ENCODE measurements at places on chromosomes 3 and 15. TPM values are rescaled to one million over a fixed set of nuclear protein-coding genes. Genes with fewer than 3 reads are reported as not detected.

Gene NTRK3
- 0.09 TPM for total RNA-seq

Gene GPR156
- 0.34 TPM for total RNA-seq

Gene ROPN1B
- total RNA-seq = not detected

Gene CHRM5
- total RNA-seq = not detected

Gene GASK1A
- not detected for total RNA-seq

Gene SIDT1
- not detected for total RNA-seq

Gene TIPIN
- 47.7 TPM for total RNA-seq

- peak overlapping the region; percentile 33 for H3K27ac ChIP-seq
- DNase-seq = peak; percentile 78
- H3K4me1 ChIP-seq = peaks cover 46% of the 10 kb centered on the region
- no peaks in the 10 kb centered on the region for H3K27me3 ChIP-seq
- no peaks in the 10 kb centered on the region for H3K36me3 ChIP-seq
These were observed 2.2 kb downstream of the STRA6 start for GRCh38 chr15:74200412-74200815.

DNA sequence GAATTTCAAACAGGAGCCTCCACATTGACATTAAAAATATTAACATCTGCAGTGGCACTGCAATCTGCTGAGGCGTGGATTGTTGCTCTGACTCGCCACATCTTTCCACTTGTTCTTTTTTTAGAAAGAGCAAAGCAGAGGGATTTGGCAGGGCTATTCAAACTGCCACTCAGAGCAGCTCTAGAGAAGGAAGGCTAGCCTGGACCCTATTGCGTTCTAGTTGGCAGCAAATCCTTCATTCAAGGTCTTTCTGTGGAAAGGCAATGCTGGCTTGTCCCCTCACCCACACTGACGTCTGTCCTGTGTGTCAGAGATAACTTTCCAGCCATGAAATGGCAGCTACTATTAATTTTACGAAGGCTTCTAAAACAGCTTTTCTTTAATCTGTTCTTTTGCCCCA, 483.2 kb upstream of the SGO1 start:
- H3K4me1 ChIP-seq = no peaks in the 10 kb centered on the region
- no peaks in the 10 kb centered on the region for H3K27me3 ChIP-seq
- no peaks in the 10 kb centered on the region for H3K36me3 ChIP-seq
- H3K4me3 ChIP-seq = no peak overlapping the region
- H3K27ac ChIP-seq = no peak overlapping the region

- H3K27me3 ChIP-seq = no peaks in the 10 kb centered on the region
- H3K27ac ChIP-seq = no peak overlapping the region
- no peaks in the 10 kb centered on the region for H3K4me1 ChIP-seq
These were observed 12.9 kb downstream of the OCA2 start for GRCh38 chr15:28086175-28086703.

DNA sequence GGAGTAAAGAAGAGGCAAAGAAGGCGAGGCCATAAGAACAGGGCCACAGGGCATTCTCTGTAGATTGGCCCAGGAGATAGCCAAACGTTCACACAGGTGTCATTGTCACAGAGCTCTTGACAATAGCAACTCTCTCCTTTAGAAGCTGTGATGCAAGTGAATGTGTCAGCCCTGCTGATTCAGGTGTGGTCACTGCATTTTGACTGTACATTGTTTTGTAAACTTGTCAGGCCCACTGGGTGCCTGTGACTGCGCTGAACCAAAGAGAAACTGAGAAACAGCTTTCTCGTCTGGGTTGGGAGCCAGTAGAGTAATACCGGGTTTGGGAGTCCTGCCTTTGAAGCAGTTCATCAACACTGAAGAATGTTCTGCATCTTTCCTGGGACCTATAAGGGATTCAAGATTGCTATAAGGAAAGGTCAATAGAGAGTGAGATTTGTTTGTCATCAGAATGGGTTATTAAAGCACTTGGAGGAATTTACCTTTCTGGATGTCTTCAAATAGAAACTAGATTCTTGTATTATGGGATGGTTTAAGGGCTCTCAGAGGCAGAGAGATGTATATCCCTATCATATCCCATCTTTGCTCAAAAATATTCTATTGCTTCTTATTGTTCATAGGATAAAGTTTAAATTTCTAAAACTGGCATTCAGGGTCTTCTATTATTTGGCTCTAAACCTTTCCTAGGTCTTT, 45.4 kb downstream of the TMEM45A start:
- no peak for DNase-seq
- peaks cover 9% of the 10 kb centered on the region for H3K4me1 ChIP-seq
- no peak overlapping the region for H3K27ac ChIP-seq
- H3K36me3 ChIP-seq = no peaks in the 10 kb centered on the region
- H3K27me3 ChIP-seq = no peaks in the 10 kb centered on the region

GRCh38 chr15:75023872-75024636, 664 bp downstream of the PPCDC start:
- peaks cover under 1% of the 10 kb centered on the region for H3K4me1 ChIP-seq
- peak overlapping the region; percentile 78 for H3K4me3 ChIP-seq
- no peak for DNase-seq
- peaks cover 7% of the 10 kb centered on the region for H3K36me3 ChIP-seq
- no peaks in the 10 kb centered on the region for H3K27me3 ChIP-seq

GRCh38 chr3:52228266-52228665, 2.8 kb upstream of the TLR9 start:
- H3K27me3 ChIP-seq = no peaks in the 10 kb centered on the region
- H3K4me3 ChIP-seq = no peak overlapping the region
- no peak for DNase-seq
- peaks cover 41% of the 10 kb centered on the region for H3K36me3 ChIP-seq
- H3K4me1 ChIP-seq = no peaks in the 10 kb centered on the region
- no peak overlapping the region for H3K27ac ChIP-seq

GRCh38 chr15:36885771-36886170, 214.6 kb downstream of the MEIS2 start:
- no peak for DNase-seq
- no peaks in the 10 kb centered on the region for H3K36me3 ChIP-seq
- peaks cover 40% of the 10 kb centered on the region for H3K27me3 ChIP-seq
- H3K4me3 ChIP-seq = no peak overlapping the region

- no peaks in the 10 kb centered on the region for H3K4me1 ChIP-seq
- H3K4me3 ChIP-seq = no peak overlapping the region
- no peak overlapping the region for H3K27ac ChIP-seq
- no peaks in the 10 kb centered on the region for H3K27me3 ChIP-seq
- no peaks in the 10 kb centered on the region for H3K36me3 ChIP-seq
These were observed 261.5 kb upstream of the ZNF385D start for GRCh38 chr3:22012471-22012870.

DNA sequence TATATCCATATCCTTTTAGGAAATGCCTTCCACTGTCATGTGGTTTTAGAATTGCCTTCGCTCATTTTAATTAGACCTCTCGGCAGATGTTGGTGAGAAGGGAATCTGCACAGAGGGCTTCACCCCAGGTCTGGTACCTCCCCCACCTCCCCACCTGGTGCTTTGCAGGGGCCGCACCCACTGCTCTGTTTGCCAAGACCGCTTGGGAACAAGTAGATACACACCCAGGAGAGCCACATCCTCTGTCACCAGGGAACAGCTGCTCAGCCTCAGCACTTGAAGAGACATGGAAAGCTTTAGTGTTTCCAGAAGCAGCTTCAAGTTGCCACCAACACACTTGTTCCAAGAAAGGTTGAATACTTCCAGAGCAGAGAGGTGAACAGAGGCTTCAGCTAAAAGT, 21.8 kb downstream of the LRRC31 start:
- no peaks in the 10 kb centered on the region for H3K27me3 ChIP-seq
- no peak for DNase-seq
- no peak overlapping the region for H3K4me3 ChIP-seq
- no peaks in the 10 kb centered on the region for H3K4me1 ChIP-seq
- no peak overlapping the region for H3K27ac ChIP-seq
- no peaks in the 10 kb centered on the region for H3K36me3 ChIP-seq

GRCh38 chr15:78737187-78737820, 74.0 kb downstream of the ADAMTS7 start:
- no peak overlapping the region for H3K27ac ChIP-seq
- H3K27me3 ChIP-seq = no peaks in the 10 kb centered on the region
- no peaks in the 10 kb centered on the region for H3K36me3 ChIP-seq
- DNase-seq = peak; percentile 26

DNA sequence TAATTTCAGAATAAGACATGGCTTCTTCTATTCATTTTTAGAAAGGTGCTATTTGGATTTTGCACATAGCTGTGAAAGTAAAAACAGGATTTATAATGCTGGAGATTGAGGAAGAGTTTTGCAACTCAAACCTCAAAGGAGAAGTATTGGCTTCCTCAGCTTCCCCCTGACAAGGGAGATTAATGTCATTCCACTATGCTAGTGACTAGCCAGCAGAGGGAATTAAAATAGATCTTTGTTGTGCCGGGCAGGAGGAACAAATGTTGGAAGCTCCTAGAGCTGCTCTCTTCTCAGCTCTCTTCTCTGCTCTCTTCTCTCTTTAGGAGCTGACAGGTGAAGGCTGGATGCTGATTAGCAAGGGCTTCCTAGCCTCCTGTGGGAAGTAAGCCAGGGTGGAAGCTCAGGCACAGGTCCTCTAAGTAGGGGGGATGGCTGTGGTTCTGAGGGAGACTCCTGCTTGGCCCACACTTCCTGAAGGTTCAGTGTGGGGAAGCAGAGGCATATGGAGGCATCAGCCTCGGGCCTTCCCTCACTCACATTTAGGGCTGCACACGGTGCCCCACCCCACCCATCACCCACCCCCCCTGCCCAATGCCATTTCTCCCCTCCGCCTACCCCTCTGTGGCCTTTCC, 29.6 kb downstream of the CX3CR1 start:
- no peak for DNase-seq
- H3K4me1 ChIP-seq = peaks cover 4% of the 10 kb centered on the region
- 0 out of 2 replicates have a peak, but pooled peaks cover 3% of the 10 kb centered on the region for H3K27me3 ChIP-seq
- no peak overlapping the region for H3K27ac ChIP-seq

- no peaks in the 10 kb centered on the region for H3K4me1 ChIP-seq
- no peak overlapping the region for H3K27ac ChIP-seq
- no peaks in the 10 kb centered on the region for H3K27me3 ChIP-seq
- H3K36me3 ChIP-seq = peaks cover 38% of the 10 kb centered on the region
- no peak for DNase-seq
- no peak overlapping the region for H3K4me3 ChIP-seq
These were observed 60.3 kb downstream of the SPG11 start for GRCh38 chr15:44603126-44603525.

DNA sequence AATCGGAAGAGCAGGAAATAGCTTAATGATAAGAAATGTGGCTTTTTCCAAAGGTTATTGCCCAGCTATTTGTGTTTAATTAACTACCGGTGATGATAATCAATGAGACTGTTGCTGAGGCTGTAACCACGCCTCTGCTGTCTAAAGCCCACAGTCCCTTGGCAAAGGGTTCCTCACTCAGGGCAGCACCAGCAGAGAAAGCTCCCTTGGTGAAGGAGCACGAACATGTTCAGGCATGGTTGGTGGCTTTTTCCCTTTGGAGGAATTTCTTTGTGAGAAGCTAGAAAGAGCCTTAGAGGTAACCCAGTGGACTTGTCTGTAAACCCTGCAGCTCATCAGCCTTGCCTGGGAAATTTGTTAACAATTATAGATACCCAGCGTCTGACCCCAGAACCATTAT, 7.5 kb upstream of the ST6GAL1 start:
- no peaks in the 10 kb centered on the region for H3K4me1 ChIP-seq
- no peak overlapping the region for H3K27ac ChIP-seq
- H3K27me3 ChIP-seq = no peaks in the 10 kb centered on the region
- no peak for DNase-seq
- H3K4me3 ChIP-seq = no peak overlapping the region
